ENCODE measurements at places on chromosomes 3 and 15.
A peak's percentile ranks its signal among the peaks of the same experiment; 100 is the strongest.

- DNase-seq, result peak; percentile 74
These were observed 42.9 kb upstream of the PLCL2 start for GRCh38 chr3:16841904-16842271.

- peak; percentile 64 for DNase-seq
These were observed 29.4 kb upstream of the TMEM45A start for GRCh38 chr3:100463002-100463401.

DNA sequence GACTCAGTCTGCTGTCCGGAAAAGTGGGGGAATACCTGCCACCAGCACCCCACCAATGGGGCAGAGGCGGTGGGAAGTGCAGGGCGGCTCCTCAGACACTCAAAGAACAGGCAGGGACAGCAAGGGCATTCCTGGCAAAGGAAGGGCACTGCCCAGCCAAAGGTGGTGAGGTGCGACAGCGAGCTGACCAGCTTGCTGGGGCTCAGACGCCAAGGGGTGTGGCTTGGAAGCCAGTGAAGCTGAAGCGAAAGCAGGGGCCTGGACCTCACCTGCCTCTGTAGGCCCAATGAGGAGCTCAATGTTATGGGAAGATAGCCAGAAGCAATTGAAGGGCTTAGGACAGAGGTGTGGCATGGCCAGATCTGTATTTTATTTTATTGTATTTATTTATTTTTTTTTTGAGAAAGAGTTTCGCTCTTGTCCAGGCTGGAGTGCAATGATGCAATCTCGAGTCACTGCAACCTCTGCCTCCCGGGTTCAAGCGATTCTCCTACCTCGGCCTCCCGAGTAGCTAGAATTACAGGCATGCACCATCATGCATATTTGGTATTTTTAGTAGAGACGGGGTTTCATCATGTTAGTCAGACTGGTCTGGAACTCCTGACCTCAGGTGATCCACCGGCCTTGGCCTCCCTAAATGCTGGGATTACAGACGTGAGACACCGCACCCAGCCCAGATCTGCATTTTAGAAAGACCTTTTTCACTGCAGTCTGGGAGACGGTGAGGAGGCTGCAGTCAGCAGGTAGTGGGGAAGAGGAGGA lies 4.4 kb upstream of the LMAN1L start:
- DNase-seq, result no peak

- DNase-seq, result no peak
These were observed 430.2 kb downstream of the LPP start for GRCh38 chr3:188584162-188584529.

GRCh38 chr15:36996538-36997181 lies 103.7 kb downstream of the MEIS2 start:
- peak; percentile 21 for DNase-seq

All from NCI-H69 (cell line).